ENCODE measurements at places on chromosomes 3 and 15. TPM values are rescaled to one million over a fixed set of nuclear protein-coding genes. Genes with fewer than 3 reads are reported as not detected.

- no peak for DNase-seq
These were observed 120.2 kb downstream of the TFDP2 start for GRCh38 chr3:142029052-142029642.

GRCh38 chr3:23664459-23664858 lies 141.3 kb upstream of the UBE2E1 start:
- peak; percentile 49 for DNase-seq

DNA sequence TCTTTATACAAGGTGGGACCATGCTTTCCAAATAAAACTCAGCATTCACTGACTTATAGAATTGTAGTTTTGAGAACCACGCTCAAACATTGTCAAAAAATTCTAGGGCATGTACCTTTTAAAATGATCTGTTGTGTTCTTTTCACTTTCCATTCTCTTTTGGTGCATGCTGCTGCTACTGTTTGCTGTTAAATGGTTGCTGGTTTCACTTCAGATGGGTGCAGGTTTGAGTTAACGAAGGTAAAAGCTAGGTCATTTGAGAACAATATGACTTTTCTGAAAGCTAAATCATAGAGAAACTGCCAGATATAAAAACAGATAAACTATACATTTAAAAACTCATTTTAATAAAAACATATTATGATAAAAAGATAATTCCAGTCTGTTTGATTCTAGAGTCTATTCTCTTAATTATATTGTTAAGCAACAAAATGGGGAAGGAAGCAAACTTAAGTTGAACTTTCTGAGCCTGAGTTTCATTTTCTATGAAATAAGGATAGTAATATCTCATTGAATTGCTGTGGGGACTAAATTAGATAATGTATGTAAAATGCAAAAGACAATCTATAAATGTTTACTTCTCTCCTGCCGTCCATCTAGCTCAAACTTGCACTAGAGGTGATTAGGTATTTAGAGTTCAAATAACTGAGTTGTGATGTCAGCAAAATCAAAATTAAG lies 82.4 kb downstream of the OXSM start:
- no peak for DNase-seq

- no peak for DNase-seq
These were observed 62.2 kb downstream of the TCAIM start for GRCh38 chr3:44400771-44401170.

DNA sequence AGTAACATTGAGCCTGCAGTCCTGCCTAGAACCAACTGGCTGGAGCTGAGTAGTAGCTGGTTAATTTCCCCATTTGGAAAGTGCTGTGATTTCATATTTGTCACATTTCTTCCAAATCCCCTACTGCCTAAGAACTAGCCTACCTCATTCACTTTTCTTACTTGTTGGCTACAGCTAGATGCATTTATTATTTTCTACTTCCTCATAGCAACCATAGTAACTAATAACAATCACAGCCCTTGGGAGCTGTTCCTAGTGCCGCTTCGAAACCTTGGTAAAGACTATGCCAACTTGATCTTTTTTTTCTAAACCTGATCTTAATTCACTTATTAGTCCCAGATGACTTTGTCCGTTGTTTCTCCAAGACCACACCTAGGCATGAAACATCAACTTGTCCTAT lies 240.3 kb downstream of the FGF12 start:
- no peak for DNase-seq

GRCh38 chr3:120460862-120461261 lies 10.1 kb upstream of the FSTL1 start:
- DNase-seq: no peak

- no peak for DNase-seq
These were observed 45.2 kb upstream of the LRRC58 start for GRCh38 chr3:120394347-120394746.

GRCh38 chr3:113852506-113852905 lies 13.9 kb downstream of the GRAMD1C start:
- DNase-seq: no peak

DNA sequence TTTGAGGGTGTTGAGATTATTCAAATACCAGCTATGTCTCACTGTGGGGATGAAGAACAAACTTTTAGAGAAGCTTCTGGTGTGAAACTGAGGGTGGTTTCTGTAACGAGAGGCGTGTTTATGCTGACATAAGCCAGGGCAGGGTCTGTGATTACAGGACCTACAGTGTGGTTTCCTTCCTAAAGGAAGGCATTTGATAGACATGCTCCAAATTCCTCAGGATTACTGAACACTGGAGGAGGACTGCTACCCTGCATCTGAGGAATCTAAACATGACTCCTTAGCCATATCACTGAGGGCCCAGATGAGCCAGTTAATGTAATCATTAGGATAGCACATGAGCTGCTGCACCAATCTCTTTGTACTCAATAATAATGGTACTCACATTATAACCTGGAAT lies 328.4 kb upstream of the UMPS start:
- peak; percentile 51 for DNase-seq

GRCh38 chr3:113678773-113679172 lies 17.7 kb downstream of the USF3 start:
- DNase-seq: no peak

- DNase-seq: no peak
These were observed 55.9 kb downstream of the SERP1 start for GRCh38 chr3:150490277-150490986.

DNA sequence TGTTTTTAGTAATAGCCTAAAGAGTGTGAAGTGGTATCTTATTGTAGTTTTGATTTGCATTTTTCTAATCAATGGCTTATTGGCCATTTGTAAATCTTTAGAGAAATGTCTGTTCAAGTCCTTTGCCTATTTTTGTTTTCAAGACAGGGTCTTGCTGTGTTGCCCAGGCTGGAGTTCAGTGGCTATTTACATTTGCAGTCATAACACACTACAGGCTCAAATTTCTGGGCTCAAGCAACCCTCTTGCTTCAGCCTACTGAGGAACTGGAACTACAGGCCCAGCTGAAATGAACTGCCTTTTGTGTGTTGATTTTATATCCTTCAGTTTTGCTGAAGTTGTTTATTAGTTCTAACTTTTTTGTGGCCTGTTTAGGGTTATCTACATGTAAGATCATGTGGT lies 27.9 kb downstream of the BSN start:
- no peak for DNase-seq

DNA sequence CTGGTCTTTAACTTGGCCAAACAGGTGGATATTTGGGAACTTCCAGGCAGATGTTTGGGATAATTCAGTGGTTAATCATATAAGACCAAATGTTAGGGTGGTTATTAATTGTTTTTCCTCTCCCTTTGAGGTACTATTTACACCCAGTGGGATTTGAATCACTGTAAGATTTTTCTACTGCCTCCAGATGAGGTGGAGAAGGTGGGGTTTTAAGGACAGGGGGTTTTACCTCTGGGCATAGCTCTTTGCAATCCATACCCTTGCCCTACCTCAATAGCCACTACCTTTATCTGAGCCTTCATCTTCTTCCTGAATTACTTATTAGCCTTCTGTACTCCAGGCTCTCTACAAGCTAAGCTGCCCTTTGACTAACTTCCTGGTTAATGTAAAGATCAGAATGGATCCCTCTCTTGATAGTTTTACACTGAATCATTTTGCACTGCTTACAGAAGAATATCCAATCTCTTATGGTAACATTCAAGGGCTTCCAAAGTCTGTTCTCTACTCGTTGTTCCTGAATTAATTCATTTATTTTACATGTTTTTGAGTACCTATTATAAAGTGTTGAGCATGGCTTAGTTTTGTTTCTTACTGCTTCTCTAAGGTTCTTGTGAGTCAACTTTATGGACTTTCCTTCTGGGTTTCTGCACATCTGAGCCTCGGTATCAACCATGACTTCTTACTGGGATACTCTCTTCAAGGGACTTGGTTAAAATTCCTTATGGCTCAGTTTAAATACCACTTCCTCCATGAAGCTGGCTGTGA lies 331.2 kb upstream of the TBL1XR1 start:
- DNase-seq: no peak

GRCh38 chr15:51368307-51368706 lies 26.9 kb downstream of the GLDN start:
- no peak for DNase-seq

- DNase-seq: no peak
These were observed 81.7 kb downstream of the CCNL1 start for GRCh38 chr3:157078131-157078810.

DNA sequence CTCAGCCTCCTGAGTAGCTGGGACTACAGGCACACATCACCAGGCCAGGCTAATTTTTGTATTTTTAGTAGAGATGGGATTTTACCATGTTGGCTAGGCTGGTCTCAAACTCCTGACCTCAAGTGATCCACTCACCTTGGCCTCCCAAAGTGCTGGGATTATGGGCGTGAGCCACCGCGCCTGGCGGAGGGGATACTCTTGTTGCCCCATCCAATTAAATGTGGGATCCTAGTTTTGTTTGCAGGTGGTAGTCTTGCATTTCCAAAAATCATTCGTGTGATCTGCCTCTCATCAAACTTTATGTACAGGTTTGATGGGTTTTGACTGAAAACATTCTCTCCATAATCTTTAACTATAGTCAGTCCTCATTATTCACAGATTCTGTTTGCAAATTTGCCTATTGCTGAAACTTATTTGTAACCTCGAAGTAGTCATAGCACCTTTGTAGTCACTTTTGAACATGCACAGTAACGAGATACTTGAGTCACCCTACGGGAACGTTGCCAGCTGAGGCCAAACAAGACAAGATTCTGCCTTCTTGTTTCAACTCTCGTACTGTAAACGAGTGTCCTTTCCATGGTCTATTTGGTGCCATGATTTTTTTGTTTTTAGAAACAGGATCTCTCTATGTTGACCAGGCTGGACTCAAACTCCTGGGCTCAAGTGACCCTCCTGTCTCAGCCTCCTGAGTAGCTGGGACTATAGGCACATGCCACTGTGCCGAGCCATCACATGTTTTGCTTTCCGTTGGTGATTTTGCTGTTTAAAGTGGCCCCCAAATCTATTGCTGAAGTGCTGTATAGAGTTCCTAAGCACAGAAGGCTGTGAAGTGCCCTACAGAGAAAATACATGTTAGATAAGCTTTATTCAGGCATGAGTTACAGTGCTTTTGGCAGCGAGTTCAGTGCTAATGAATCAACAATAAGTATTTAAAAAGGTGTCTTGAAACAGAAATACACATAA lies 8.1 kb upstream of the MAPK6 start:
- DNase-seq: peak; percentile 68

DNA sequence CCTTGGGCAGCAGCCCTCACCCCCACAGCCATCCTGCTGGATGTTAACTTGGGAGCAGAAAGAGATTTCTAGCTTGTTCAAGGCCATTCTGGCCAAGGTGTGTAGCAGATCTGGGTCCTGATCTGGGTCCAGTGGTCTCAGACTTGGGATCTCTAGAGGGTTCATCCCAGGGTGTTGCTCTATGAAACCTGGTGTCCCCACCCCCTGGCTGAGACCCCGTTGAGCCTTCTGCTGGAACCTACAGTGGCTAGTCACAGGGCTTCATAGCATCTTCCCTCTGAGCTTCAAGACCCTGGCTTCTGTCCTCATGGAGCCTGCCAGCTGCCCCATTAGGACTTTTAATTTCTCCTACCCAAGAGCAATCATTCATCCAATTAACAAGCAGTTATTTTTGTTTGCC lies 64.3 kb downstream of the EPHB1 start:
- DNase-seq: no peak

- no peak for DNase-seq
These were observed 204.5 kb upstream of the CMC1 start for GRCh38 chr3:28036599-28037575.

DNA sequence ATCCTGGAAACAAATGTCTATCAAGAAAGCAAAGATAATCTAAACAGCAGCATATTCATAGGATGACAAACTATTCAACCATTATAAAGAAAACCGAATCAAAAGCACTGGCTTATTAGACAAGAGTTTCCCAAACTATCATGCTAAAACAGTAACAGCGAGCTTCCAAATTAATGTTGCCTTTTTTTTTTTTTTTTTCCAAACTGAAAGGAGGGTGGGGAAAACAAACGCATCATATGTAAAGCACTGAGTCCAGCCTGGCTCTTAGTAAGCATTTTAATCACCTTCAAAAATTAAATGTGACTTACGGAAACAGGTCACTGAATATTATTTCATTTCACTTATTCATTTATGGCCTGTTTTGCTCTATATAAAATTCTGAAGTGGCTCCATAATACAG lies 2.3 kb downstream of the TJP1 start:
- DNase-seq: no peak

DNA sequence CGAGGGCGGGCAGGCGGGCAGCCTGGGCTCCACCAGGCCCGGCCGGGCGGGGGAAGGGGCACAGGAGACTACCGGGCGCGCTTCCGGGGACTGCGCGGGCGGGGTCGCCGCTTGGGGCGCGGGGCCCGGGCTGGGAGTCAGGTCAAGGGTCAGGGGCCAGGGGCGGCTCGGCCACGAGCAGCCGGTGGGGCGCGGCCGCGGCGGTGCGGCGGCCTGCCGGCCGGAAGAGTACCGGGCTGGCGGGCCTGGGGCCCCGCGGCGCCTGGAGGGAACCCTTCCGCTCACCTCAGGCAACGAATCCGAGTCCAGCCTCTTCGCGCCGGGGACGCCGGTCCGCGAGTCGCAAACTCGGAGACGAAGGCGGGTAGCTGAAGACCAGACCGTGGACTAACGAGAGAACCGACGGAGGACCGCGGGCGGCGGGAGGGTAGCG lies 225 bp downstream of the RHOA start:
- no peak for DNase-seq

- DNase-seq: no peak
These were observed 98.8 kb downstream of the DHX36 start for GRCh38 chr3:154225536-154225935.

- DNase-seq: no peak
These were observed 76.2 kb upstream of the CMTM7 start for GRCh38 chr3:32315441-32315840.

- DNase-seq: no peak
These were observed 283.3 kb upstream of the RGMA start for GRCh38 chr15:93372208-93372864.

DNA sequence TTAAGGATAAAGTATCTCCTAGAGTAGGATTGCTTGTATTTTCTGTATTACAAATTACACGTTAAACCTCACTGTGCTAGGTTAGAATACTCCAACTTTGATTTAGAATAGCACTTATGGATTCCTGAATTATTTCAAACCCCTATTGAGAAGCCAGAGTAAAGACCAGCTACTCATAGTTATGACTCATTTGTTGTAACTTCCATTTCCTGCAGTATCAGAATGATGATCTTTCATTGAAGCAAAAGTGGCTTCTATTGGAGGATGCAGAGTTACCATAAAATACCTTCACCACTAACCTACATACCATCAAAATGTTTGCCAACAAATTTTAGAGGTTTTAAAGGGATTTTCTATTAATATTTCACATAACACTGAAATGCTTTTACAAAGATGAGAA lies 1322.7 kb upstream of the ALCAM start:
- peak; percentile 10 for DNase-seq

Gene FANCD2OS
- not detected for total RNA-seq

Gene IL5RA
- not detected for total RNA-seq

Gene ADAMTSL3
- total RNA-seq: not detected

Gene TYRO3
- 10.7 TPM for total RNA-seq

Gene SLC2A2
- 0.07 TPM for total RNA-seq

Gene FRMD4B
- 1.2 TPM for total RNA-seq

Gene ADPRH
- 0.21 TPM for total RNA-seq

Gene SYNPR
- not detected for total RNA-seq

Gene KCNMB3
- 3.5 TPM for total RNA-seq

Gene HEG1
- total RNA-seq: 71.4 TPM

Gene OR5K3
- not detected for total RNA-seq

Gene TMEM212
- not detected for total RNA-seq

Gene SOX14
- not detected for total RNA-seq

Gene LMAN1L
- total RNA-seq: not detected

Gene SNURF
- total RNA-seq: 0.84 TPM
